Dorsolateral prefrontal cortex (tissue), 122 donors: ENCODE measurements at places on chromosomes 11 and 22. TPM values are rescaled to one million over a fixed set of nuclear protein-coding genes. Genes with fewer than 3 reads are reported as not detected.
A peak's percentile ranks its signal among the peaks of the same experiment; 100 is the strongest.

Gene RPLP2
- total RNA-seq, result 469 TPM

Gene KCNJ4
- 104 TPM for total RNA-seq

GRCh38 chr11:110467556-110467955 lies 37.8 kb downstream of the FDX1 start:
- no peak for DNase-seq

GRCh38 chr11:91585035-91585801 lies 639.4 kb upstream of the FAT3 start:
- no peak for DNase-seq

Gene NPAS4
- total RNA-seq, result not detected

Gene KBTBD4
- total RNA-seq, result 27.9 TPM

Gene MEI1
- 3.3 TPM for total RNA-seq

DNA sequence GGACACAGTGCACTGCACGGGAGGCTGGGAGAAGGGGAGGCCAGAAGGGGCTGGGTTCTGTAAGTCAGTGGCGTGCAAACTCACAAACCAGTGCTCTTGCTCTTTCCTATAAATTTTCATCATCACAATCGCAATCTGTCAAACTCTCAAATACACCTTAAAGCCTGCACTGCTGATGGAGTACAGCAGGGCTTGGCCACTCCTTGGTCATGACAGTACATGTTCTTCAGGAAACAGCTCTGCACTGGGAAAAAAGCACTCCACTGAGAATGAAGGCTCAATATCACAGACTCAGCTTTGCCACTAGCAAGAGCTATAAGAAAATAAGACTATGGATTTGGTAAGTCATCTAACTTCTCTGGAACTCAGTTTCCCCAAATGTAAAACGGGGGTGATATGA lies 111.0 kb downstream of the RBFOX2 start:
- no peak for DNase-seq

DNA sequence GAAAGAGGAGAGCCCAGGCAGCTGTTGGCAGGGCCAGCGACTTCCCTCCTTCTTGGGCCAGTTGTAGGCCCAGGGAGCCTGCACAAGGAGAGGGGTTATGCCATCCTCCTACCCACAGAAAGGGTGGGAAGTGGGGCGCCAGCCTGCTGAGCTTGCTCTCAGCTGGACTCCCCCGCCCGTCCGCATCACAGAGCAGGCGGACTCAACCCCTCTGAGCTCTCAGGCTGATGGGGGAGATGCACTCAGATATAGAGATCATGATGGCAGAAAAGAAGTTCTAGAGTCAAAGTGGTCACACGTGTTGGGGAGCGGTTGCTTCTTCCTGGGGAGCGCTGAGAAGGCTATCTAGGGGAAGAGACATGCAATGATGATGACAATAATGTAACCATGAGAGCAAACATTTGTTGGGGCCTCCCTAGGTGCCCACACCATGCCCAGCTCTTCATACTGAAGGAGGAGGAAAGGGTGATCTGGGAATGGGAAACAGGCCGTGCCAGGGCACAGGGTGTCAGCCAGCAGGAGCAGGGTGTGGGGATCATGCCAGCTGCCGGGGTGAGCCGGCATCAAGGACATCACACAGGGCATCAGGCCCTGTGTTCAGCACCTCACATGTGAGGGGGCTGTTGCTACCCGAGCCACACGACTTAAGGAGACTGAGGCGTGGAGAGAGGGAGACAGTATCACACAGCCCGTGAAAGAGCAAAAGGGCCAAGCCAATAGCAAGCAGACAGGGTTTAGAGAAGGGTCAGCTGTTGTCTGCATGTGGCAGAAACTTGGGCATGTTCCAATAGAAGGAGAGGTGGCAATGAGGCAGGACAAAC lies 7.7 kb downstream of the SLC35E4 start:
- DNase-seq, result peak; percentile 58
